NCI-H187 treated with DMSO at 0.1 percent for 48 hours (cell line): ENCODE measurements at places on chromosomes 7 and 10.

GRCh38 chr10:77529050-77529576 is 108.5 kb downstream of the KCNMA1 start:
- DNase-seq = no peak

DNA sequence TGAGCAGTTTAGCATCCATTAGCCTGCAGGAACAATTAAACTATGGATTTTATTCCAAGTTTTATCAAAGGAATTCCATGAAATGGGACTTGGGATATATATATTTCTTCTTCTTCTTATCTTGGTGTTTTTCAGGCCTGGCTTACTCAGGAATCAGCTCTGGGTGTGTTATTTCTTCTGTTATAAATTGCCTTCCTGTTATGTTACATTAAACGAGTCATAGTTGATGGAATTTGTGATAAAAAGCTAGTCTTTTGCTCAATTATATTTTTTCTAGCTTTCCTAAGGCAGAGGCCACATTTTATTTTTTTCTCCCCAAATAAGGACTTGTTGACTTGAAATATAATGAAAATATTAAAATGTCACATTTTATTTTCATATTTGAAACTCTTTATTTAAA is 141.3 kb downstream of the EPC1 start:
- DNase-seq = no peak

GRCh38 chr10:29239569-29240472 is 49.0 kb upstream of the LYZL1 start:
- DNase-seq = no peak

- DNase-seq = no peak
Observed at GRCh38 chr7:151113344-151114150, 27.3 kb downstream of the AGAP3 start.

- DNase-seq = no peak
Observed at GRCh38 chr7:118938845-118939244, 714.3 kb downstream of the ANKRD7 start.

GRCh38 chr10:49834976-49835375 is 72.9 kb upstream of the OGDHL start:
- no peak for DNase-seq

DNA sequence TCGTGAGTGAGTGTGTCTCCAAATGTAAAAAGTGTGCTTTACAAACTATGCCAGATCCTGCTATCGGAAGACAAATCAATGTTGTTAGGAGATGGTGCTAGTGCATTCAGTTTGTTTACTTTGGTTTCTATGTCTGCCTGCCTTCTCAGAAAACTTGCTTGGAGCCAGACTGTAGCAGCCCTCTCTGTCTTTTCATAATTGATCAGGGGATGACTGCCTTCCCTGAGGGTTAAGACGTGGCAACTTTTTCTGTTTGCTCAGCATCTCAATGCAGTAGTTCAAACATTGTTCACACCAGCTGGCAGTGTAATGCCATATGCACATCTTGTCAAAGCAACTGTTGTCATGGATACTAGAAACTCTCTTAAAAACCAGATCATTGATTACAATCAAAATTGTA is 118.5 kb downstream of the FOXP2 start:
- DNase-seq = no peak

DNA sequence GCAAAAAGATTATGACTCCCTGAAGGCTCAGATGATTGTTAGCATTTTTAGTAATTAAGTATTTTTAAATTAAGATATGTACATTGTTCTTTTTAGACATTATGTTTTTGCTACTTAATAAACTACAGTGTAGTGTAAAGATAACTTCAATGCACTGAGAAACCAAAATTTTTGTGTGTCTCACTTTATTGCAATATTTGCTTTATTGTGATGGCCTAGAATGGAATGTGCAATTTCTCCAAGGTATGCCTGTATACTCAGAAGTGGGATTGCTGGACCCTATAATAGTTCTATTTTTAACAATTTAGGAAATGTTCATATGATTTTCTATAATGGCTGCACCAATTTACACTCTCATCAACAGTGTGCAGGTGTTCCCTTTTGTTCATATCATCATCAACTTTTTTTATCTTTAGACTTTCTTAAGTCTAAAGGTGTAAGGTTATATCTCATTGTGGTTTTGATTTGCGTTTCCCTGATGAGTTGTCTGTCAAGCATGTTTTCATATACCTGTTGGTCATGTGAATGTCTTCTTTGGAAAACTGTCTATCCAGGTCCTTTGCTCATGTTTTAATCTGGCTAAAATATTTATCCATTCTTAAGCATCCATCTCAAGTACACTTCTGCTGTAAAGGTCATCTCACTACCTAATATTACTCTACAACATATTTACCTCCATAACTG is 1323.5 kb upstream of the LRRTM3 start:
- DNase-seq = no peak

- no peak for DNase-seq
Observed at GRCh38 chr10:132233501-132234085, 46.8 kb downstream of the DPYSL4 start.

- DNase-seq = no peak
Observed at GRCh38 chr10:10320956-10321355, 696.7 kb upstream of the CELF2 start.

- no peak for DNase-seq
Observed at GRCh38 chr7:42750172-42750571, 161.7 kb downstream of the C7orf25 start.

GRCh38 chr7:34070511-34071323 is 165.4 kb downstream of the BMPER start:
- no peak for DNase-seq

DNA sequence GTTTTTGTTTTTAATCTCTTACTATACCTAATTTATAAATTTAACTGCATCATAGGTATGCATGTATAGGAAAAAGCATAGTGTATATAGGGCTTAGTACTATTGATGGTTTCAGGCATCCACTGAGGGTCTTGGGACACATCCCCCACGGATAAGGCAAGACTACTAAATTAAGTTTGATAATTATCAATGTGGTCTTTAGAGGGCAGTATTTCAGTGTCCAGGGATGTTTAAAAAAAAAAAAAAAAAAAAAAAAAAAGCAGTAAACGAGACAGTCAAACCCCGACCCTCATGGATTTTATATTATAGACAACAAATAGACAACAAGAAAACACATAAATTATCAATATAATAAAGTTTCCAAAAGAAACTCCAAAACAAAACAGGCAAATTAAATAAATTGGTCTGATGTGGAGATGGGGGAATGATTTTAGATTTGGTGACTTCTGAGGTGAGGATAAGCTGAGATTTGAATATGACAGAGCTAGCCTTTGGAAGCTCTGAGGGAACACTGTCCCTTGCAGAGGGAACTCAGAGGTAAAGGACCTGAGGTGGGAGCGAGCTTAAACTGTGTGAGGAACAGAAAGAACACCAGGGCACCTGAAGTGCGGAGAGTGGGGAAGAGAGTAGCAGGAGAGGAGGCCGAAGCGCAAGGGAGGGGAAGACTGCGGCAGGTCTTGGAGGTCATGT is 14.8 kb downstream of the ACSM6 start:
- DNase-seq = no peak

- no peak for DNase-seq
Observed at GRCh38 chr7:22698767-22699166, 28.2 kb upstream of the IL6 start.

DNA sequence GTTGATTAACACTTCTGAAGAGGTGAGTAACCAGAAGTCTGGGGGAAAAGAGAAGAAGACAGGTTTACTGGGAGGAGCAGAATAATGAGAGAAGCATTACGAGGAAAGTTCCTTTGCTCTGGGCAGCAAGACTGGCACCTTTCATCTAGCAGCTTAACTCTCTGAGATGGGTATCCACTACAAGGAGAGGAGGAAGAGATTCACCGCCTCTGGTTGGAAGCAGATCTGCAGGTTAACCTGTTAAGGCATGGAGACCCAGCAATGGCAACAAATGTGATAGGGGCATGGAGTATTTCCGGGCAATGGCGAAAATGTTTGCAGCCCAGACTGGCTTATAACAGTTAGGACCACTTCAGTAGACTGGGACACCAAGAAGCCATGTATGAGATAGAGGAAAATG is 162.2 kb downstream of the TFEC start:
- DNase-seq = no peak

- no peak for DNase-seq
Observed at GRCh38 chr7:5470167-5470532, 46.5 kb upstream of the TNRC18 start.

- no peak for DNase-seq
Observed at GRCh38 chr10:97571622-97572021, 957 bp upstream of the ANKRD2 start.

DNA sequence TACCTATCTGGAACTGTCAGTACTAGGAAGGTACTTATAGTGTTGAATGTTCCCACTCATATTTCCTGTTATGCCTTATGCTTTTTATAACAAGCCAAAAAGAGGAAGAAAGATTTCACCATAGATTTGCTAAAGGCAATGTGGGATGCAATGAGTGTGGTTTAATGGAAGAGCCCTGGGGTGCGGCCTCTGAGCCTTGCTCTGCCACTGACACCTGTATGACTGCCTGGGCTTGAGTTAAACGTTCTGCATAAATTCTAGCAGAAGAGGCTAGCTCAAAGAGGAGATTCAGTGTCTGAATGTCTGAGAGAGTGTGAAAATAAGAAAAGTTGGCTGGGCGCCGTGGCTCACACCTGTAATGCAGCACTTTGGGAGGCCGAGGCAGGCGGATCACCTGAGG is 143.8 kb downstream of the TPST1 start:
- DNase-seq = no peak

DNA sequence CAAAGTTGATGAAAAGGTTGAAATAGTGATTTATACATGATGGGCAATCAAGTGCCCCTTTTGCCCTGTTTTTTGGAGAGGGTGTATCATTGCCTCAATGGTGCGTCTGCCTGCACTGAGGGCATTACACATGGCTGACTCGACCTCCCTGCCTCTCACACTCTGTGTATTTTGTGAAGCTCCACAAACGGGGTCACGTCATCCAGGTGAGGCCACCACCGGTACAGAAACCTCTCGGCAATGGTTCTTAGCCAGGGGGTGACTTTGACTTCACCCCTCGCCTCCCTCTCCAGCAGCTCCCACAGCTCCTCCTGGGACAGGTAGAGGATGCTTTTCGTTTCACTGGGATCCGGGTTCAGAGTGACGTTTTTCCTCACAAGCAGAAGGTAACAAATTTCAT is 6.3 kb downstream of the IDI2 start:
- DNase-seq = no peak

GRCh38 chr7:16563281-16564022 is 36.8 kb downstream of the LRRC72 start:
- DNase-seq = no peak

GRCh38 chr7:79615466-79615865 is 162.0 kb upstream of the MAGI2 start:
- no peak for DNase-seq

- DNase-seq = peak; percentile 18
Observed at GRCh38 chr10:101897633-101898032, 54.0 kb upstream of the KCNIP2 start.

GRCh38 chr10:28881171-28881882 is 204.0 kb downstream of the BAMBI start:
- DNase-seq = no peak

- no peak for DNase-seq
Observed at GRCh38 chr10:118804262-118804773, 49.5 kb upstream of the CACUL1 start.

DNA sequence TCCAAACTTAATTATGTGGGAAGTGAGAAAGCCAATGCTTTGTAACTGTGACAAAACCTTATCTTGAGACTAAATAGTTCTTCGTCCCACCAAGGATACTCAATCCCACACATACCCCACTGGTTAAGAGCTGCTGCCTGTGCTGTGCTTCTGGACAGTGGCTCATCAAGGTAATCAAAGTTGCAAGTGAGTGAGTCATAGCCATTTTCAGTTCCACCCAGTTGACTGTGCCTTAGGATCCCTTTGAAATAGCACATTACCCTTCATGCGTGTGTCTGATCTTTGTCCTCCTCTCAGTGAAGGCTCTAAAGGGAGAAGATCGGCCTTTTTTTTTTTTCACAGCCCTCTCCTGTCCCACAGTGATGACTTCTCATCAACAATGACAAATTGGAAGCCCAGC is 706.0 kb upstream of the AUTS2 start:
- no peak for DNase-seq

- no peak for DNase-seq
Observed at GRCh38 chr10:127872011-127872761, 20.6 kb downstream of the CLRN3 start.

- DNase-seq = no peak
Observed at GRCh38 chr7:111108000-111108399, 17.1 kb downstream of the LRRN3 start.

- DNase-seq = no peak
Observed at GRCh38 chr7:55082228-55082603, 63.4 kb downstream of the EGFR start.

- no peak for DNase-seq
Observed at GRCh38 chr10:29530112-29530976, 104.4 kb downstream of the SVIL start.

DNA sequence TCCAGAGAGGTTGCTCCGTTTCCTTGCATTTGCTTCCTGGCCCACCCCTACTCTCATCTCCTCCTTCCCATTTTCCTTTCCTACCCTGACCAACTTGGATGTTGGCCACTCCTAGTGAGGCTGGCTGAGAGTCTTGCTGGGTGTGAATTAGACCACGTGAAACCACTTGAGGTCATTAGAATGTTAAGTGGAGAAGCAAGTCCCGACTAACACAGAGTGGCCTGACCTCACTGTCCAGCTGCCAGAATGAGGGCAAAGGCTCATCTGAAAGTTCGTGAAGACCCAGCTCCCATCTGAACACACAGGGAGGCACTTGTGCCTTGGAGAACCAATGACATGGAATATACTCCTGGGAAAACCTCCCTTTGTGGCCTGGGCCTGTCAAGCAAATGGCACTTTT is 80.8 kb downstream of the WDR11 start:
- no peak for DNase-seq

DNA sequence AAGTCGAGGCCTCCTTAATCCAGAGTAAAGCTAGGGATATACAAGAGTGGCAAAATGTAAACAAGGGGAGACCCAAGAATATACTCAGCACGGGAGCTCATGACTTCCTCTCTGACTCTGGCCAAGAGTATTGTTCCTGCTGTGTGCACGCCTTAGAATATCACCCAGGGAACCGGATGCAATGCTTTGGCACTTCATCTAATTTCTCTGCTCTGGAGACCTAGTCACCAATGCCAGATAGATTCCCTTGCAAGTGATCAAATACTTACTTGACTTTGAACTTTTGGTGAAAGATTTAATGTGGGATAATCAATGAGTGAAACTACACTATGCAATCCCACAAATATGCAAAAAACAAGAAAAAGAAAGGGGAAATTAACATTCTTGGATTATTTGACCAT is 695.5 kb downstream of the INHBA start:
- no peak for DNase-seq

DNA sequence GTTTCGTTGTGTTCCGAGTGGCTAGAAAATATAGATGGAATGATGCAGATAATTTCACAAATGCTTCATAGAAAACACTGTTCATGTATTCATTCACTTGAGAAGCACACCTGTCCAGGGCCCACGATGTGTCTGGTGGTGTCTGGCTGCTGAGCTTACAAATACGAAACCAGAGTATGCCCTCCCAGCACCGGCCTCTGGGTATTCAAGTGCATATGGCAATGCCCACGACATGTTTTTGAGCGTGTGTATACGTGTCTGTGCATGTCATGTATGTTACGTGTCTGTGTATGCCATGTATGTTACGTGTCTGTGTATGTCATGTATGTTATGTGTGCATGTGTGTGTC is 37.9 kb downstream of the IL2RA start:
- DNase-seq = no peak

- no peak for DNase-seq
Observed at GRCh38 chr7:135910393-135911036, 66.6 kb downstream of the MTPN start.
